ENCODE measurements at places on chromosomes 12 and 14.

DNA sequence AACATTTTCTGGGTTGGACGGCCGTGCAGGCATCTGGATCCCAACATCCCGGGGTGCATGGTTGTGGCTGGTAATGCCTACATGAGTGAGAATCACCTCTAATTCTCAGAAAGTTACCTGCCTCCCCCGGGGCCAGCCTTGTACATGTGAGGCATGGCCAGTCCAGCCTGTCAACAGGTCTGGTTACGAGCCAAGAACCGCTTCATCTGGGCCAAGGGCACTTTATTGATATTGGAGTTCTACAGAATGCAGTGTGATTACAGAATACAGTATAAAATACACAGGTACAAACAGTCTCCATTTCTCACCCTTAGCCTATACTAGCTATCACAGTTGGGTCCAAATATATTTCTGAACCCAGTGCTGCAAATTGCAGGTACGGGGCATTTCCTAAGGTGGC is 84.9 kb upstream of the EVL start:
- no peak for DNase-seq

DNA sequence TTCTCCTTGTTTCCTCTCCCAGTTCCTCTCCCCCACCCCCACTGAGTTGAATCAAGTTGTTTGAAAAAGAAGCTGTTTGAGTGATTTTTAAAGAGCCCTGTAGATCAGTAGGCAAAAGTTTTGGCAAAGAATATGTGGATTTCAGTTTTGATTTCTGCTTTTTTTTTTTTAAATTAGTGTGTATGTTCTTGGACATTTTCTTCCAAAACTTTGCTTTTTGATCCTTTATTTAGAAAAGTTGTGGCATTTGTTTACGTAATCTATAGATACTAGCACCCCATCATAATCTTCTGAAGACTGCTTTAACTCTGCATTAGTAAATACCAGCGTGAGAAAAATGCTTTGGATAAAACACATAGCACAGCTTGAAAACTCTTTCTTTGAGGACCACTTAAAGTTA is 190.3 kb upstream of the SEL1L start:
- no peak for DNase-seq

DNA sequence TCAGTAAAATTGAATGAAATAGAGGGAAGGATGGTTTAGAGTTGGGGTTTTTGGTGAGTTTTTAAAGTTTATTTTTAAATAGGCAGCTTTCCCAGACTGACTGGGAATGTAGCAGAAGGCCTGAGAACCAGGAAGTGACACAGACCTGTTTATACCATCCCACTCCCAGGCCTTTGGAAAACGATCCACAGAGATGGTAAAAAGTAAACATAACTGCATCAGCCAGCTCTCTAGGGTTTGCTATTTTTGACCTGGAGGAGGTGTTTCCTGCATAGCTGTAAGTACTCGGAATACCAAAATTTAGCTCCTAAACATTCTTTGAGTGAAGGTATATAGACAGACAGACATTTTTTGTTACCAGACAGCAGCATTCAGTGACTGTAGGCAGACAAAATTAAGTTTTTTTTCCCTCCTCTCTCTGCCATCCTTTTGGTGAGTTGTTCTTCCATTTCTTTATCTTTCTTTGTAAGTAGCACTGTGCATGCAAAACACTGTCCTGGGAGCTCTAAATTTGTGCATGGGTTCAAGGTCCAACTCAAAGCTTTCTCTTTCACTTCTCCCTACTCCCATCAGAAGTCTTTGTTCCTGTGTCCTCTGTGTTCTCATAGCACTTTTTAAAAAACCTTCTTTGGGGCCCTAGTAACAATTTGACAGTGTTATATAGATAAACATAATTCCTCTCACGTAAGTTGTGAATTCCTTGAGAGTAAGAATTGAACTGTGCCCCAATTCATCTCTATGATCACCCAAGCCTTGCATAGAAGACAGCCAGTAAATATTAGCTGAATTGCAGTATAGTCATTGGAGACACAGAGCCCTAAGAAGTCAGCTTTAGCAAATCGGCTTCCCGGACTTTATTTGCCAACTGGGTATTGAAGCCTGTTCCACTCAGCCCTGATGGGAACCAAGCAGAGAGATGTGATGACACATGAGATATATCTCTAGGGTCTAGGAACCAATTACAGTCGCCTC is 37.4 kb downstream of the SUSD6 start:
- DNase-seq: no peak

- no peak for DNase-seq
Measured at GRCh38 chr12:121826318-121827150, 22.7 kb downstream of the SETD1B start.

- DNase-seq: no peak
Measured at GRCh38 chr12:38411426-38411825, 94.9 kb downstream of the ALG10B start.

Data from cerebellum (tissue), 4 donors.